ENCODE measurements at places on chromosomes 4 and X. TPM values are rescaled to one million over a fixed set of nuclear protein-coding genes. Genes with fewer than 3 reads are reported as not detected.

Gene SOX3
- total RNA-seq: not detected

Gene CXCR3
- 0.15 TPM for total RNA-seq

Gene MAGEC2
- not detected for total RNA-seq

Gene AMMECR1
- total RNA-seq: 7.7 TPM

Gene NOX1
- total RNA-seq: not detected

Gene CYSLTR1
- total RNA-seq: not detected

Gene SPANXN4
- not detected for total RNA-seq

Gene ADH7
- total RNA-seq: not detected

Gene TMEM31
- 0.40 TPM for total RNA-seq

Gene TMPRSS11F
- total RNA-seq: not detected

Gene CENPI
- 13.1 TPM for total RNA-seq

Gene RAB9B
- not detected for total RNA-seq

Gene DUX4
- total RNA-seq: not detected

Gene PWWP3B
- total RNA-seq: not detected

Gene SLITRK4
- total RNA-seq: not detected

Gene CITED1
- total RNA-seq: 1.2 TPM

Gene CTAG1B
- total RNA-seq: not detected

Gene APLN
- 0.72 TPM for total RNA-seq

Gene IGSF1
- total RNA-seq: 0.47 TPM

Gene ZNF732
- total RNA-seq: not detected

Gene FMR1NB
- not detected for total RNA-seq

Gene EIF1AX
- 95.6 TPM for total RNA-seq

Gene CT47A1
- total RNA-seq: not detected

Gene RASL11B
- 0.14 TPM for total RNA-seq

Gene ANKRD17
- total RNA-seq: 26.4 TPM

Gene BEX4
- total RNA-seq: 2.7 TPM

Gene NPY5R
- not detected for total RNA-seq

Gene XG
- not detected for total RNA-seq

Gene POU3F4
- total RNA-seq: not detected

Gene HSFX2
- not detected for total RNA-seq

Measured in A549 treated with ZK216348 at 1 μM for 4 hours (cell line).